ENCODE measurements at places on chromosomes 12 and 14.

DNA sequence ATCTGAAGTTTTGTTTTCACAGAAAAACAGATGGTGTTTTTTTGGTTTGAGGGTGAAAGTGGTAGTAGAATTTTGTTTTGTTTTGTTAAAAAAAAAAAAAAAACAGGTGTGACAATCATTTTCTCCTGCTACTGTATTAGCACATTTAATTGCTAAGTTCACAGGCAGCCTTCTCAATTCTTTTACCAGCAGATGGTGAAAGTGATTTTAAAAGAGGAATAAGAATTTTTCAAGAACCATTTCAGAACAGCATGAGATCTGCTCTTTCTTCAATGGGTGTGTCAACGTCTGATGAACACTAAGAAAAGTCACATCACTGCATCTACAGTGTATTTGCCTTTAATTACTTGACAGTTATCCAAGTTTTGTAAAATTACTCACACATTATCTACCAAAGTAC is 303.7 kb upstream of the USP15 start:
- H3K27ac ChIP-seq, result no peak overlapping the region
- H3K4me3 ChIP-seq, result no peak overlapping the region
- DNase-seq, result no peak
- no peaks in the 10 kb centered on the region for H3K4me1 ChIP-seq

- no peaks in the 10 kb centered on the region for H3K36me3 ChIP-seq
- no peaks in the 10 kb centered on the region for H3K27me3 ChIP-seq
- H3K4me3 ChIP-seq, result no peak overlapping the region
- H3K27ac ChIP-seq, result no peak overlapping the region
These were observed 355.3 kb upstream of the FKBP4 start for GRCh38 chr12:2439332-2440100.

- DNase-seq, result no peak
- H3K4me3 ChIP-seq, result no peak overlapping the region
- no peak overlapping the region for H3K27ac ChIP-seq
- no peaks in the 10 kb centered on the region for H3K27me3 ChIP-seq
These were observed 41.9 kb downstream of the CDC42BPB start for GRCh38 chr14:103015426-103015825.

DNA sequence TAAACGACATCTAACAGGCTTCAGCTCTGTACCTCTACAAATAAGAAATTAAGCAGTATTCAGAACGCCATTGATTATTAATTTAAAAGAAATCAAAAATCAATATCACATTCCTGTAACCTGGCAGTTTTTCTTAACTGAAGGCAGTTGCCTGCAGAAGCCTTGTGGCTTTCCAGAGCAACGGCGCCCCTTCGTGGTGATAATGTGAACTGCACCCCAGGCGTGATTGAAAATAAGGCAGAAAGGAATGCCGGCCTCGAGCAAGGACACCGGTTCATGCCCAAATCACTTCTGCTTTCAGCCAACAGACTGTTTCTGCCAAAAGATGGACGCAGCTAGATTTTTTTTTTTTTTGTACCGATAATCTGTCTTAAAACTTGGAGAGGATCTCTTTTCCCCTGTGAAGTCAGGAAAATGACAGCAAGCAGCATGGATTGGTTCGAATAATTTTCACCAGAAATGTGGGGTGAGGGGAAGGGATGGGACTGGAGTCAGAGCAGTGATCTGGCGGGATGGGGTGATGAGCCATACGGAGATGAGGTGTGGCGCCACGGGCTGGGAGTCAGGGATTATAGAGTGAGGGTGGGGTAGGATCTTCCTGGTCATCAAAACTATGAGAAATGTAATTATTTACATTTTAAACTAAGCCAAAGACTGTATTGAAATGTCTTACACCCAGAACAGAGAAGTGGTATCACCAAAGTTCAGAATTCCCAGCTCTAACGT is 473.0 kb downstream of the DPF3 start:
- no peaks in the 10 kb centered on the region for H3K36me3 ChIP-seq
- no peak overlapping the region for H3K27ac ChIP-seq
- no peak overlapping the region for H3K4me3 ChIP-seq

- no peaks in the 10 kb centered on the region for H3K27me3 ChIP-seq
- no peaks in the 10 kb centered on the region for H3K4me1 ChIP-seq
- DNase-seq, result no peak
- H3K4me3 ChIP-seq, result no peak overlapping the region
- H3K27ac ChIP-seq, result no peak overlapping the region
These were observed 67.2 kb downstream of the NOS1 start for GRCh38 chr12:117294189-117294603.

DNA sequence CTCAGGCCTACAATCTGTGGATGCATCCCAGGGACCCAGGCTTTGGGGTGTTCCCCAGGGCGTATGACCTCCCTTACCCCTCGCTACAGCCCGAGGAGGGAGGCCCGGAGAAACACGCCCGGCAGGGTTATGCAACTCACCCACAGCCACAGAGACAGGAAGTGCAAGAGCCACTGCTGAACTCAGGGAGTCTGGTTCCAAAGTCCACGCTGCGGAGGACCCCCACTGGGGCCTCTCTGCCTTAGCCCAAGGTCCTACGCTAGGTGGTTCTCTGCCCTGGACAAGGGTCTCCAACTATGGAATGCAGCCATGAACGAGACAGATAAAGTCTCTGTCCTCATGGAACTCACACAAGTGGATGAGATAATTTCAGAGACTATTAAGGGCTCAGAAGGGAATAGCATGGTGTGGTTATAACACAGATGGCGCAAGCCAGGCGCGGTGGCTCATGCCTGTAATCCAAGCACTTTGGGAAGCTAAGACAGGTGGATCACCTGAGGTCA is 11.3 kb downstream of the SCARB1 start:
- no peak overlapping the region for H3K4me3 ChIP-seq
- peak; percentile 44 for DNase-seq
- no peak overlapping the region for H3K27ac ChIP-seq
- H3K4me1 ChIP-seq, result peaks cover 33% of the 10 kb centered on the region

- H3K36me3 ChIP-seq, result peaks cover 6% of the 10 kb centered on the region
- H3K27ac ChIP-seq, result no peak overlapping the region
- no peaks in the 10 kb centered on the region for H3K4me1 ChIP-seq
- no peak for DNase-seq
These were observed 7.5 kb downstream of the MPHOSPH9 start for GRCh38 chr12:123225443-123225842.

DNA sequence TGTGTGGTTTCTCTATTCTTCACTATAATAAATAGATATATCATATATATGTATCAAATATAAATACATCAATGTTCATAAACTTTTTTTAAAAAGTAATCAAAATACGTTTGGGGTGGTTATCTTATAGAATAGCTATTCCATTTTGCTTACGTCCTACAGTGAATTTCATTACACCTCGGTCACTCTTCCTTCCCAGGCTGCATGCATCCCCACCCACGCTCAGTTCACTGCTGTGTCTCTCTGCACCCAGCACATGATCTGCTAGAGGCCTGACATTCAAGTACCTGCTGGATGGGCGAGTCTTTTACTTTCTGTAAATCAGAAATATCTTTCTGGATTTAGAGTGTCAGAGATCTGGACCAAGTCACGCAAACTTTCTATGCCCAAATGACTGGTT is 3.6 kb downstream of the STX2 start:
- no peak overlapping the region for H3K27ac ChIP-seq
- peaks cover 7% of the 10 kb centered on the region for H3K4me1 ChIP-seq
- no peaks in the 10 kb centered on the region for H3K27me3 ChIP-seq
- no peak for DNase-seq

GRCh38 chr14:71487941-71488340 is 444.3 kb upstream of the RGS6 start:
- no peaks in the 10 kb centered on the region for H3K27me3 ChIP-seq
- no peak overlapping the region for H3K27ac ChIP-seq
- no peak for DNase-seq
- peaks cover 10% of the 10 kb centered on the region for H3K4me1 ChIP-seq
- no peaks in the 10 kb centered on the region for H3K36me3 ChIP-seq

DNA sequence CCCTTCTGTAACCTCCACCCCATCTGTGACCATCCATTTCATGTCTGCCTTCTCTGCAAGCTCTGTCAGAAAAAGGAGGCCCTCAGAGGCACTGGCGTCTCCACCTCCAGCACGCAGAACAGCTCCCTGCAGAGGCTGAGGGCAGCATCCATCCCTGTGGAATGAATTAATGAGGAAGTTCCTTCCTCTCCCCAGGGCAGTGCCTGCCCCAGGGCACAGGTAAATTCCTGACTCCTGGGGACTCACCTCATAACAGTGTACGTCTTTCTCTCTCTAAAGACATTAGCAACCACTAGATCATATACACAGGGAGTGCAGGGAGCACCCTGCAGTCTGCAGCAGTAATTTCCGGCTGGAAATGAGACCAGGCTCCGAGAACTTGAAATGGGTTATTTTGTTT is 155.0 kb upstream of the TMEM132C start:
- H3K27ac ChIP-seq, result no peak overlapping the region
- no peak for DNase-seq
- H3K4me1 ChIP-seq, result no peaks in the 10 kb centered on the region
- no peak overlapping the region for H3K4me3 ChIP-seq

- no peaks in the 10 kb centered on the region for H3K27me3 ChIP-seq
- peak; percentile 70 for DNase-seq
- H3K4me1 ChIP-seq, result no peaks in the 10 kb centered on the region
- peak overlapping the region; percentile 99 for H3K27ac ChIP-seq
- peak overlapping the region; percentile 73 for H3K4me3 ChIP-seq
These were observed 738 bp downstream of the CKAP4 start for GRCh38 chr12:106246891-106247673.

DNA sequence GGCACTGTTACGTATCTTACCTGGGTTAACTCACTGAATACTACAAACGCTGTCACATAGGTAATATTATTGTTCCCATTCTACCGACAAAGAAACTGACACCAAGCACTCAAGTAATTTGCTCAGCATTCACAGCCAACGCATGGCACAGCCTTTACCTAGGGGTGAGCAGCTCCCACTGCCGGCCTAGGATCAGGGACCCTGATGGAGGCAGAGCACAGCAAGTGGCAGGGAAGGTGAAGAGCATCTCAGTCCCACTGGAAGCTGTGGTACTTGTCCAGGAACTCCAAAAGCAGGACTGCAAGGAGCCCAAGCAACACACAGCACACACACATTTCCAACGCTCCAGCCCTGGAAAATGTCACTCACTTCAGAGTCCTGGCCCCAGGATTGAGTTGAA is 111.8 kb upstream of the CDKN3 start:
- no peaks in the 10 kb centered on the region for H3K36me3 ChIP-seq
- H3K27me3 ChIP-seq, result no peaks in the 10 kb centered on the region
- no peak overlapping the region for H3K4me3 ChIP-seq
- H3K27ac ChIP-seq, result no peak overlapping the region
- no peak for DNase-seq

GRCh38 chr12:104669851-104670337 is 213.1 kb downstream of the CHST11 start:
- peaks cover 12% of the 10 kb centered on the region for H3K4me1 ChIP-seq
- peak overlapping the region; percentile 11 for H3K27ac ChIP-seq
- H3K4me3 ChIP-seq, result no peak overlapping the region
- peak; percentile 67 for DNase-seq
- no peaks in the 10 kb centered on the region for H3K36me3 ChIP-seq

DNA sequence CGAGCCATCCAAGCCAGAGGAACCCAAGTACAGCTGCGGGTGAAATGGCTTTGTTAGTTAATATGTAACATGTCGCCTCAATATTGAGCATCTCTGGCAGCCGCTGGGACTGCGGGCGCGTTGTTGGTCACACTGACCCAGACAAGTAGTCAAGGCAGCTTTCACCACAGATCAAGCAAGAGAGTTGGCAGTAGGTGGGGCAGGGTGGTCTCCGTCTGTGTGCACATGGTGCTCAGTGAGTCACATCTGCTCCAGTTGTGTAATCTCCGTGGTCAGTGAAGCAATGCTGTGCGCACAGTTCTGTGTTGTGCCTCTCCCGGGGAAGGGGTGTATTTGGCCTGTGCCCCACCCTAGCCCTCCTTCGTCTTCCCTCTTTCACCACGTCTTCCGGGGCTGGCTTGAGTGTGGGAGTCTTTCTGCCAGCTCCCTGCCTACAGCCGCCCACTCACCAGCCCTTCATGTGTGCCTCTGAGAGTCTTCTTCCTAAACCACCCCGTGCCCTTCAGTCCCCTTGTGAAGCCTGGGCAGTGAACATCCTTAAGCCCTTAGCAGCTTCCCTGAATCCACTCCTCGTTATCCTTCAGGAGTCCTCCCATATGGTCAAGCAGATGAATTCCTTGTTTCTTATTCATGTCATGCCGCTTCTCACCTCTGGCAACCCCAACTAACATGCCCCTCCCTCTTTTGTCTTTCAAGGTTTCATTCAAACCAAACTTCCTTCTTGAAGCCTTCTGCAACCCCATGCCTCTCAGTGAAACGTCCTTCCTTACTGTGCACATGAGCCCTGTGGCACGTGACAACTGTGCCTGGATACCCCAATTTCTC is 242.1 kb downstream of the CACNA1C start:
- no peaks in the 10 kb centered on the region for H3K4me1 ChIP-seq
- H3K27ac ChIP-seq, result no peak overlapping the region
- no peaks in the 10 kb centered on the region for H3K36me3 ChIP-seq
- no peaks in the 10 kb centered on the region for H3K27me3 ChIP-seq

- no peaks in the 10 kb centered on the region for H3K27me3 ChIP-seq
- no peaks in the 10 kb centered on the region for H3K4me1 ChIP-seq
- DNase-seq, result no peak
- H3K27ac ChIP-seq, result no peak overlapping the region
- H3K36me3 ChIP-seq, result no peaks in the 10 kb centered on the region
These were observed 22.7 kb downstream of the CLEC14A start for GRCh38 chr14:38233218-38233617.

DNA sequence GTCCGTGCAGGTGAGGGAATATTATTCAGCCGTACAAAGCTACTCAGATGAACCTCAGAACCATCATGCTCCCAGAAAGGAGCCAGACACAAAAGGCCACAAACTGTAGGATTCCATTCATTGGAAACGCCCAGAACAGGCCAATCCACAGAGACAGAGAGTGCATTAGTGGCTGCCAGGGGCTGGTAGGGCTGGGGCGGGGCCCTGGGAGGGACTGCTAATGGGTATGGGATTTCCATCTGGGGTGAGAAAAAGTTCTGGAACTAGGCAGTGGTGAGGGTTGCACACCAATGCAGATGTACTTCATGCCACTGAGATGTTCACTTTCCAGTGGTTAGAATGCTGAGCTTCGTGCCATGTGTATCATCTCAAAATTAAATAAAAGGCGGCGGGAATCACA is 101.1 kb downstream of the RFLNA start:
- DNase-seq, result no peak
- no peaks in the 10 kb centered on the region for H3K27me3 ChIP-seq
- no peak overlapping the region for H3K27ac ChIP-seq
- H3K4me1 ChIP-seq, result peaks cover 42% of the 10 kb centered on the region

- no peak overlapping the region for H3K4me3 ChIP-seq
- H3K36me3 ChIP-seq, result no peaks in the 10 kb centered on the region
- peaks cover 3% of the 10 kb centered on the region for H3K4me1 ChIP-seq
- no peak for DNase-seq
- H3K27ac ChIP-seq, result peak overlapping the region; percentile 80
- no peaks in the 10 kb centered on the region for H3K27me3 ChIP-seq
These were observed 604 bp upstream of the MAGOHB start for GRCh38 chr12:10614056-10614370.

GRCh38 chr12:57902478-57902969 is 38.8 kb upstream of the ATP23 start:
- peak; percentile 54 for DNase-seq
- H3K27ac ChIP-seq, result no peak overlapping the region
- H3K4me1 ChIP-seq, result peaks cover 24% of the 10 kb centered on the region
- H3K36me3 ChIP-seq, result peaks cover 3% of the 10 kb centered on the region
- no peak overlapping the region for H3K4me3 ChIP-seq
- H3K27me3 ChIP-seq, result no peaks in the 10 kb centered on the region
